Stimulated activated CD4-positive, alpha-beta T cell treated with anti-CD3 and anti-CD28 coated beads, TNF-alpha, amount 100 ng/mL, for 24 hours (primary cell): ENCODE measurements at places on chromosomes 3 and 15.

GRCh38 chr15:40787344-40787841 is 17.6 kb downstream of the C15orf62 start:
- DNase-seq, result peak; percentile 74

GRCh38 chr15:97386940-97387339 is 573.6 kb upstream of the ARRDC4 start:
- DNase-seq, result no peak

GRCh38 chr3:122502941-122503340 is 11.8 kb downstream of the KPNA1 start:
- no peak for DNase-seq

DNA sequence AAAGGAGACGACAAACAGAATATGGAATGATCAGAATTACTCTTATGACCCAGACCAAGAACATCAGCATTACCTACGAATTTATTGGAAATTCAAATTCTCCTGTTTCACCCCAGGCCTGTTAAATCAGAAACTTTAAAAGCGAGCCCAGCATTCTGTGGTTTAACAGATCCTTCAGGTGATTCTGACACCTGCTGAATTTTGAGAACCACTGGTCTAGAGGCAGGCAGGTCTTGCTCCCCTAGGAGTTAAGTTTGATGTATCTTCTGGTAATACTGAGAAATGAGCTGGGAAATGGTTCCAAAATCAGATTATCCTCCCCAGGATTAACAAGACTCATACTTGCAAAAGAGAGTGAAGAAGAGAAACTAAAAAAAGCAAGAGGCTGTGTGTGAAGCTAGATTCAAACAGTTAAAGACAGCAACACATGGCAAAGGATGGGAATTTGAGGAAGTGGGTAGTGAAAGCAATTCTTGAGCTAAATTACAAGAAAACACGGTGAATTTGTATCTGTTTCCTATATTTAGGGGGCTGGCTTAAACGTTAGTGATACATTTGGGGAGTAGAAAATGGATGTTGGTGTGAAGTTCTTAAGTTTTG is 66.0 kb downstream of the FLNB start:
- no peak for DNase-seq

- no peak for DNase-seq
Observed at GRCh38 chr15:42104095-42104891, 9.9 kb upstream of the PLA2G4D start.

GRCh38 chr3:9949115-9949514 is 3.1 kb downstream of the PRRT3 start:
- DNase-seq, result no peak

- DNase-seq, result no peak
Observed at GRCh38 chr15:59873644-59874272, 130.4 kb upstream of the FOXB1 start.

DNA sequence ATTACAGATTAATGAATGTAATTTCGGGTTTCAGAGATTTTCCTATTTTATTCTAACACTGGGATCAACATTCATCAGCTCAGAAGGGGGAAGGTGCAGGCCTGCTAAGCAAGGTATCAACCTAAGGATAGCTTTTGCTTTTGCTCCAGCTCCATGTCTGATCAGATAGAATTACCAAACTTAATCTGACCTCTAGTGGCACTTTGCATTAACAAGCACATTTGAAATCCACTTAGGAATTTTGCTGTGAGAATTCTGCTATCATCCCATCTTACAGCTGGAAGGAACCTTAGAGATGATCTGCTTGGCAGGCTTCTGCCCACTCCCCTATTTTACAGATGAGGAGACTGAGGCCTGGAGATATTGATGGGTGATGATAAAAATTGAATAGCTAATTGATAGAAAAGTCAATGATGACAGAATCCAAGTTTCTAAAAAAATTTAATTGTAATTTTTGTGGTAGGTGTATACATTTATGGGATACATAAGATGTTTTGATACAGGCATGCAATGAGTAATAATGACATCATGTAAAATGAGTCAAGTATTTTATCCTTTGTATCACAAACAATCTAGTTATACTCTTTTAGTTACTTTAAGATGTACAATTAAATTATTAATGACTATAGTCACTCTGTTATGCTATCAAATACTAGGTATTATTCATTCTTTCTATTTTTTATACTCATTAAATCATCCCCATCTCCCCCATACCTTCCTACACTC is 209.2 kb upstream of the ZPLD1 start:
- no peak for DNase-seq

GRCh38 chr3:23055733-23056376 is 147.3 kb upstream of the UBE2E2 start:
- no peak for DNase-seq

GRCh38 chr3:161409858-161410257 is 38.5 kb upstream of the SPTSSB start:
- DNase-seq, result no peak

DNA sequence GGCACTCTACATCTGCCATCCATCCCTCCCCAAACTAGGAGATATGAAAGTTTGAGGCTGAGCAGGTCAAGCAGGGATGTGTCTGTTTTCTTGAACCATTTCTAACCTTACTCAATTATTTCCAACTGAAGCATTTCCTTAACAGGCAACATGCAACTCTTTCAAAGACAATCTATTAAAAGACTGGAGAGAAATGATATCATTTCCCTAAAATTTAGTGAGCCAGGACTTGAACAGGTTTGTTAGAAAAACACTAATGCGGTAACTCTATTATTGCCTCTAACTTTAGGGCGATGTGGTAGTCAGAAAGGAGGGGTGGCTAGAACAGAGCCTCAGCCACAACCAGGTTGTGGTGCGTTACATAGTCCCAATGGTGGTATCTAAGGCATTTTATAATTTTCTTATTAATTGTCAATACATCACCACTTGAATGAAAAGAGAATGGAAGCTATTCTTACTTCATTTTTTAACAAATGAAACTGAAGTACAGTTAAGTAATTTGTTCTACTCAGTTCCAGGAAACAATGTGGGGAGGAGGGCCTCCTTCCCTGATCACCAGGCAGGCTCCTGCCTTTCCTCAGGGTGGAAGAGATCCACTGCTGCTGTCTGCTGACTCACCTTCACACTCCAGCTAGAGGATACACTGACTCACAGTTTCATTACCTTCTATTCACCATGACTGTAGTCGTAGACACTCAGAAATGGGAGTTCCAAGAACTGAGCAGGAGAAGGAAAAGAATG is 22.8 kb downstream of the MYO1E start:
- no peak for DNase-seq

- DNase-seq, result no peak
Observed at GRCh38 chr3:170424879-170425278, 6.2 kb downstream of the CLDN11 start.

GRCh38 chr3:100993309-100993708 is at the start of gene ABI3BP:
TSS of gene ABI3BP (minus strand) at chr3:100993421. CDS start at chr3:100993384, 37 bp downstream.
- no peak for DNase-seq

DNA sequence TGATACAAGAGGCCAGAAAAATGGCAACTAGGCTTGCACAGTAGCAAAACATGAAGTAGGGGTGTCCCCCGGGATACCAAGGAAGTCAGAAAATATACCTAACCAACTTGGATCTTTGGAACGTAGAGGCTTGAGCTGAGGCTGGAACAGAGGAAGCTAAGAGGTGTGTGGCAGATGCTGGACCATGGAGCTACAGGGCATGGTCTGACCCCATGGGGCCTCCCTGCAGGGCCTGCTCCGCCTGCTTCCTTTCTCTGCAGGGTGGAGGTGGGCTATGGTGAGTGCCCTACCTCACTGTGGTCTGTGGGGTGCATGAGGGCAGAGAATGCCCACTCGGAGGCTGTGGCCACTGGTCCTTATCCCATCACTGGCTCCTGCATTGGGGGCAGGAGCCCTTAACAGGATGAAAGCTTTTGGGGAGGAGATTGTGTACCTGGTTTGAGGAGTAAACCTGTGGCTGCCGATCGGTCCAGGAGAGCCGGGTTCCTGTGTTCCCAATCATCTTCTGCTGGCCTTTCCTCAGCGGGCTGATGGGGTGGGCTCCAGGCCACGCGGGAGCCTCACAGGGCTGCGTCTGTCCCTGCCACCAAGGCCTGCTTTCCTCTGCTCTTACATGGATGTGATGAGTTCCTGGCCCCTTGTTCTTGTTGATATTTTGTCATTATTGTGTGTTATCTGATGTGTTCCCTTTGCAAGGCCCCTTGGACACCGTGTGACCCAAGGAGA is 96.8 kb downstream of the OCA2 start:
- no peak for DNase-seq

DNA sequence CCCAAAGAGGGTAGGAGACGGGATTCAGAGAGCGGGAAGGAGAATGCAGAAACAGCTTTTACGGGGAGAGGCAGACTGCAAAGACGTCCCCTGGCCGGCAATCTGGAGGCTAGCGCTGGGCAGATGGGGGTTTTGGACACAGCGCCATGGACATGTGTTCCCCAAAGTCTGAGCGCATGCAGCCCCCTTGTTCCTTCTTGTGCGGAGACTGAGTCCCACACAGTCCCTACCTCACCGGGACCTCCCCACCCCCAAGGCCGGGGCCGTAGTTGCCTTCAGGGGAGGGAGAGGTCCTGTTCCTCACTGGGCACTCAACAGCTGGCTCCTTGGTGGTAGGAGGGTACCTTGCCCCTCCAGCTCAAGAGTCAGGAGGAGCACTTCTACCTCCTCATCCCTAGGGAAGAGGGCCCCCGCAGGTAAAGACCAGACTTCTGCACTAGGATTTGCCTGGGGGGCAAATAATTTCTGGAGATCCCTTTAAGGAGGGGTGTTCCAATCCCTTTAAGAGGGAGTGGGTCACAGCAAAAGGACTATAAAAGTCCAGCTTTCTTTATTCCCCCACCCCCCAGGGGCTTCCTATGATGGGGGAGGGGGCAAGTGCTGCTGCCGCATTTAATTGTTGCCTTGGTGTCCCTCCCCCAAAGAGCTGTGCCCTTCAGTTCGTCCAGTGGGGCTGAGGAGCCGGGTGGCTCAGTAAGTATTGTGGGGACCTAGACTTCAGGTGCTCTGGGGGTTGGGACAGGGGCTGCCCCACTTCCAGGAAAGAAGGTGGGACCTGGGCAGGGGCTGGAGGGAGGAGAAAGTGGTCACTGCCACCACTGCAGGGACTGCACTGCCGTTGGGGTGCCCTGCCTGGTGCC is 3.6 kb upstream of the BAHD1 start:
- no peak for DNase-seq

DNA sequence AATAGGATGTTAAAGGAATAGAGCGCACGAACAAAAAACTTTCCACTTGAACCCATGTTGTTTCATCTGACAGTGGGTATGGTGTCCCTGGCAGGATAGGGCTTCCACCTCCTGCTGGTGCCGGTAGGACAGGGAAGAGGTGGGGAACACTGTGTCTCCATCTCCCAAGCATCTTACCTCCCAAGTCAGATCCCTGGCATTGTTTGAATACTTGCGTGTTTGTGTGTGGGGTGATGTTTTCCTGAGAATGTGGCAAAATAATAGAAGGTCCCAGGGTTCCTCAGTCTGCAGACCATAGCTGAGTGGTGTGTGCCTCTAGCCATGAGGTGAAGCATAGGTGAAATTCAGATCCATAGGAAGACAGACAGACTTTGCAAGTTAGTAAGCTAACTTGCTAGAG is 119.4 kb downstream of the IGF1R start:
- DNase-seq, result no peak

- DNase-seq, result no peak
Observed at GRCh38 chr3:46097691-46098241, 70.5 kb upstream of the XCR1 start.

- DNase-seq, result no peak
Observed at GRCh38 chr3:14872706-14873105, 53.9 kb downstream of the FGD5 start.

DNA sequence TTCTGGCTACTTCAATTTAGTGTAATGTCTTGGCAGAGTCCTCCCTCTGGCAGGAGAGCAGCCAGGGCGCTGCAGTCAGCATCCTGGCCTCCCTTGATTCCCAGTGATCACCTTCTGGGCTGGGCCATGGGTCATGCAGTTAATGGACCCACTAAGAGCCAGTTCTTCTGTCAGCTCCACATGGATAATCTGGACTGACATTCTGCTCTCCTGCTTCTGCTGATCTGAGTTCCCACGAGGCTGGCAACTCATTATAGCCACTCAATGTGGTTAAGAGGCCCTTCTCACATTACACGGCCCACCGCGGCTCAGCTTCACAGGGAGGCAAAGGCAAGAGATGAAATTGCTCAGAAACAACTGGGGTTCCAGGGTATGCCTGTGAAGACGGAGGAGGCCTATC is 94.0 kb downstream of the WDR76 start:
- no peak for DNase-seq

GRCh38 chr15:69597061-69597592 is 144.5 kb downstream of the RPLP1 start:
- DNase-seq, result no peak

DNA sequence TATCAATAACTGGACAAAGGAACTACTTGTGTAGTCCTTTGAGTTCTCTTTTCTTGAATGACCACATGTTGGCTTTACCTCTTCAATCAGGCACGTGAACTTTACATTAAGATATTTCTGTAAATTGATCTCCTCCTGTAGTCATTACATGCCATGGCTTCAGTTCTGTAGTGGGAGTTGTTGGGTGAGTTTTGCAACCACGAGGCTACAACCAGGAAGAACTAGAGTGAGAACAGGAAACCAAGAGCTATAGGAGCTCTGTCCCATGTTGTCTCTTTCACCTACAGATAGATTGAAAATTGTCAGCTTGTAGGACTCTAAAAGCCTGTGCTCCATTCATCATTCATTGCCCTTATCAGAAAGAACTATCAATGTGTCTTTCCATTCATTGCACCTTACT is 2.0 kb downstream of the RSRC1 start:
- DNase-seq, result no peak

DNA sequence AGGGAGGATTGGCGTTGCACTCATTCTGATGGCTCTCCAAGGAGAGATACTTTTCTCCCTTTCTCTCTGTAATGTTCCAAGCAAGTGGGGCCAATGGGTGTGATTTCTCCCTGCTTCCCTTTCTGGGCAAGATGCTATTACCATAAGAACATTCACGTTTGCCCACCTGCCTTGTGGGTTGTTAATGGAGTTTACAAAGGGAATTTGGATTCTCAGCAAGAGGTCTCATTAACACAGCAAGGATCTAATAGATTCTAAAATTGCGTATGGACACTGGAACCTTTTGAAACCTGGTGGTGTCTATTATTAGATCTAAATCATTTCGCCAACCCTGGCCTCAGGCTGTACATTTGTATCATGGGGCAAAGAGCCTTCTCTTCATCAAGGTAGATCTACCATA is 74.1 kb downstream of the SLCO3A1 start:
- DNase-seq, result no peak

DNA sequence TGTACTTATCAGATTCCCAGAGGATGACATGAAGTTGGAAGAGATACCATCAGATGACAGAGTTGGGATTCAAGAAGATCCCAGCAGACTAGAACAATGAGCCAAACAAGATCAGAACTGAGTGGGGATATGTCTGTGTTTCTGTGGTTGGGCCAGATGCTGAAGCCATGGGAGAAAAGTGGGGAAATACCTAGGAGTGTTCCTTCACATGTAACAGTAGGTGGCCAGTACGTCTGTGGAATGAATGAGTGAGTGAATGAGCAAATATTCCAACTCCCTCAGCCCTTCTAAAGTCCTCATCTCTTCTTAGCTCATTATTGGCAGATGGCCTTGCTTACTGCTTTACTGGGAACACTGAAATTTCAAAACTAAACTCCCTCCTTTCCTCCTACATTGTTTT is 32.2 kb upstream of the GREM1 start:
- no peak for DNase-seq

- no peak for DNase-seq
Observed at GRCh38 chr3:69103123-69103522, 18.4 kb downstream of the ARL6IP5 start.
